ENCODE measurements at places on chromosomes 7 and 10. TPM values are rescaled to one million over a fixed set of nuclear protein-coding genes. Genes with fewer than 3 reads are reported as not detected.

Gene GRID2IP
- total RNA-seq = not detected

Gene HMX2
- not detected for total RNA-seq

Gene VAX1
- not detected for total RNA-seq

Gene DNAH11
- total RNA-seq = under 0.01 TPM
